ENCODE measurements at places on chromosomes 6 and 20.

- peak; percentile 24 for DNase-seq
These were observed 327.0 kb downstream of the BMP2 start for GRCh38 chr20:7094438-7094997.

GRCh38 chr6:8084586-8084985 is 17.8 kb downstream of the EEF1E1 start:
- DNase-seq, result no peak

DNA sequence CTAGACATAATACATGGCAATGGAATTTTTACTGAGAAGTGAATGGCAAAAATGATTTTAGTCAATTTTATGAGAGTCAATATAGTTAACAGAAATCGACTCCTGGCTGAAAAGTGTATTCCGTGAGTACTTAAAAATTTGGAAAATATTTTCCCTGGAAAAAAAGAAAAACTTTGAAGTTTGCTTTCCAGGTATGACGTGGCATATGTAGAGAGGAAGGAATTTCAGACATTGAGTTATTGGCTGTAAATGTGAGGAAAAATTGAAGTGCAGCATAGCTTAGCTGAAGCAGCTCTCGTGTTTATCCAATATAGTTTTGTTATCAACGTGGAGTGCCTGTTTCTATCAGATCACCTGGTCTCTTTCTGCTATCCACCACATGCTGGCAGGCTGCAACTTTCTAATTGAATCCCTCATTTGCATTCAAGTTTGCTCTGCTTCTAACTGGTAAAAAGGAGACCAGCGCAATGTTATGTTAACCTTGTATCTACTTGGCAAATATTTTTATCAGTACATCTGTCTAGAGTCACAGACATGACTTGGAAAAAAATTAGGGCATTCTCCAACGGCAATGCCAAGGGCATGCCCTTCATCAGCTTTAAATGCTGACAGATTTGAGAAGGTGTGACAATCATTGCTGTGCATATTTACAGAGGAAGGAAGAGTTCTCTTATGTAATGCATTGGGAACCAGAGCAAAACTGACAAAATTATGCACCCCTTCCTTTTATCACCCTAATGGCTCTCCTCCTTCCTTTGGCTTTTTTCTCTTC is 1102.8 kb upstream of the FLRT3 start:
- DNase-seq, result no peak

DNA sequence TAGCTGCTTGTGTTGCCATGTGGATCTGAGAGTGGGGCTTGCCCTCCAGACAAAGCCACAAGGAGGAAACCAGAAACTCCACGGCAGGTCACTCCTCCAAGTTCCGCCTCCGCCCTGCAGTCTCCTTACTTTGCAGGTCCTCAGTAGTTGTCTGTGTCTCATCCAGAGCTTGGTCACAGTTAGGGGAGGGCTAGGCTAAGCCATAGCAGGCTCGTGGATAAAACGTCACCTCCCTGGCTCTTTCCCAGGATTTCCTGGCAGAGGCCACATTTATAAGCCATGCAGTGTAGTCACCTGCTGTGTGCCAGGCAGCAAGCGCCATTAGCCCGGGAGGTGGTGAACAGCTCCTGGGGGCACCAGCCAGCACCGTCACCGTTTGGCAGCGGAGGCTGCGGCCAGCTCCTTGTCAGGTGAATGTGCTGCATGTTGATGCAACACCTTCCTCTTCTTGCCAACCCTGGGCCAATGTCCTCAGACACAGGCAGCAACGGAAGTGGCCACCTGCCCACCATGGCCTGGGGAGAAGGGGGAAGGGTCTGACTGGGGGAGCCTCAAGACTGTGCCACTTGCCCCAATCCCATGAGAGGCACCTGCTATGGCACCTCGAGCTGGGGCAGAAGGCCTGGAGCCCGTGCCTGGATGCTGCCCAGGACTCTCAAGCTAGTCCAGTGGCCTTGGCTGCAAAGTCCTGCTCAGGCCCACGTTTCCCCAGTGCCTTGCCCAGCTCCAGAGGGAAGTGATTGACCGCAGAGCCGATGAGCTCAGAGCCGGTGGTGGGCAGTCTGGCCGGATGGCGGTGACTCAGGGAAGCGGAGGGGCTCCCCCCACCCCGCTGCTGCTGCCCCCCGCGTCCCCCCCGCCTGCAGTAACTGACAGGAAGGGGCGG is 39.0 kb upstream of the SLCO4A1 start:
- DNase-seq, result no peak

GRCh38 chr6:93293872-93294271 is 125.5 kb downstream of the EPHA7 start:
- no peak for DNase-seq

- no peak for DNase-seq
These were observed 8.3 kb downstream of the VEGFA start for GRCh38 chr6:43778131-43778855.

DNA sequence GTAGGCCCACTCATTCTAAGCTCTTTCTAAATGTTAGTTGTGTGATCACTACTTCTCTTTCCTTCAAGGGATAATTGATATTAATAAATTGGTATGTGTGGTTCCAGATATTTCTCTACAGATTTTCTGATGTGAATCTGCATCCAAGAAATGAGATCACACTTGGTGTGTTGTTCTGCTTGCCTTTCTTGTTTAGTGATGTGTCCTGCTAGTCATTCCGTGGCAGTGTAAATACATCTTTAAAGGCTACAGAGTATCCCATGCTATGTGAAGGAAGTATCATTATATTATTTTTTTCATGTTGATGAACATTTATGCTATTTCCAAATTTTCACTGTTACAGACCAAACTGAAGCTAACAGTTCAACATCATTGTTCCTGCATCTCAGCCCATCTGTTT is 13.2 kb downstream of the CDH26 start:
- no peak for DNase-seq

- DNase-seq, result no peak
These were observed 272.3 kb downstream of the KHDRBS2 start for GRCh38 chr6:62013719-62014118.

- no peak for DNase-seq
These were observed 90.5 kb upstream of the MBOAT1 start for GRCh38 chr6:20302702-20303251.

DNA sequence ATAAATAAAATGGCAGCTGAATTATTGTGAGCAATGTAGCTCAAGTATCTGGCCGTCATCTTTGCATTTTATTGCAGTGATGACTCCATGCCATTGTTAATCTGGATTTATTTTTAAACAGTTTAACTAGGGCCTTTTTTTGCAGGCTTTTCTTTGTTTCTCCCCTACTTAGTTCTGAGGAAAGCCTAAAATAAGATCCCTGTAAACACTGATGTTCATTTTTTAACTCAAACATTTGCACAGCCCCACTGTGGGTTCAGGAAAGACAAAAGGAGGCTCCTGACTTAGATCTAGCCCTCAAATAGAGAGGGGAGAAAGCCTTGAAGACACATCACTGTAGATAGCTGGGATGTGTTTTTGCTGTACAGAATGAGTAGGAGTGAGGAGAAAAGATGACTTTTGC is 69.2 kb downstream of the PLEKHG1 start:
- no peak for DNase-seq

GRCh38 chr6:3752531-3753227 is 1.2 kb upstream of the PXDC1 start:
- no peak for DNase-seq

DNA sequence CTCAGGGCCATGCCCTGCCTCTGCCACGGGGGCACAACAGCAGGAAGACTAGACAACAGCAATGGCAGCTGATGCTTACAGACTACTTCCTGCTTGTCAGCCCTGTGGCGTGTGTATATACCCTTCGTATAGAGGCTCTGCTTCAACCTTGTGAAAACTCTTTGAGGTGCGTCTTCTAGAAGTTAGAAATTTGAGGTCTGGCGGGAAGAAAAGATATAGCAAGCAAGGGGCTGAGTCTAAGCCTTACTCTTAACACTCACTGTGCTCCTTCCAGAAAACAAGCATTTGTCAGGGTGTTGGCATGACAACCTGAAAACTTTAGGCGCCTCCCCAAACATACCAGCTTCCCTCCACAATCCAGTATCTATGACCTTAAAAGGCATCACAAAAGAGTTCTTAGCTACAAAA is 33.3 kb downstream of the JPH2 start:
- DNase-seq, result no peak

GRCh38 chr20:31559704-31560093 is 45.4 kb upstream of the ID1 start:
- DNase-seq, result no peak

GRCh38 chr6:156777577-156778453 is 637 bp downstream of the ARID1B start:
- peak; percentile 81 for DNase-seq

- DNase-seq, result no peak
These were observed 79.1 kb upstream of the F13A1 start for GRCh38 chr6:6399568-6399967.

DNA sequence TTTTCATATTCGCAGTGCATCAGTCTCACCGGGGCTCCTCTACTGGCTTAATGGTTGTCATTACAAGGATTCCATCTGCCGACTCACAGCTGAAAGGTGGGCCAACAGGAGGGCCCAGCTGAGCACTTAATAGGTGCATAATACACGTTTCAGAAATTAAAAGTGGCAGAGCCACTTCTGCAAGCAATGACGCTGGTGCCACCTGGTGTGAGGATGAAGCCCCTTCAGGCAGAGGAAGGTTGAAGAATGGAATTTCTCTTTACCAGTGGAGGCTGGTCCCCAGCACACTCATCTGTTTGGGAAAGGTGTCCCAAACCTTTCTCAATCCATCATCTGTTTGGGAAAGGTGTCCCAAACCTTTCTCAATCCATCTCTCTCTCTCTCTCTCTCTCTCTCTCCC is 8.2 kb upstream of the STMND1 start:
- DNase-seq, result no peak

DNA sequence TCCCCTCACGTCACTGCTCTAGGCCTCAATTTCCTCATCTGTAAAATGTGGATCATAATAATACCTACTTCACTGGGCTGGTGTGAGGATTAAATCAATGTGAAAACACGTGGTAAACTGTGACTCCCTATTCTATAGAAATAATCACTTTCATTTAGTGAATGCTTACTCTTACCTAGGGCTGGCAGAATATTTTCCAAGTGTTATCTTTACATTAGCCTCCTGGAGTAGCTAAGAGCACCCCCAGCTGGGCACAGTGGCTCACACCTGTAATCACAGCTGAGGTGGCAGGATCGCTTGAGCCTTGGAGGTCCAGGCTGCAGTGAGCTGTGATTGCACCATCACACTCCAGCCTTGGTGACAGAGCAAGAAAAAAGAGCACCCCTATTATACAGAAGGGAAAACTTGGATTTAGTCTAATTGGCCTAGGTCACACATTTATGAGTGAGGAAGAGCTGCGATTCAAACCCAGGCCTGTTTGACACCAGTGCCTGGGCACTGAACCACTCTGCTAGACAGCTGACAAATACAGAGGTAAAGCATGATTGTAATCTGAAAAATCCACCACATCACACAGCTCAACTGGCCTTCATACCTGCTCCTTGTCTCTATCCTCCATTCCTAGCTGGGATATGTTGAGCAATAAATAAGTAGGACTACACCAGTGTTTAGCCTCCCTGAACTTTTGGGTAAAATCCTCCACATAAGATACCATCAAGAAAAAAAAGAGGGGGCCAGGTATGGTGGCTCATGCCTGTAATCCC is 1.4 kb upstream of the SNTA1 start:
- peak; percentile 38 for DNase-seq

- no peak for DNase-seq
These were observed 672.2 kb downstream of the PRKN start for GRCh38 chr6:162055365-162055764.

DNA sequence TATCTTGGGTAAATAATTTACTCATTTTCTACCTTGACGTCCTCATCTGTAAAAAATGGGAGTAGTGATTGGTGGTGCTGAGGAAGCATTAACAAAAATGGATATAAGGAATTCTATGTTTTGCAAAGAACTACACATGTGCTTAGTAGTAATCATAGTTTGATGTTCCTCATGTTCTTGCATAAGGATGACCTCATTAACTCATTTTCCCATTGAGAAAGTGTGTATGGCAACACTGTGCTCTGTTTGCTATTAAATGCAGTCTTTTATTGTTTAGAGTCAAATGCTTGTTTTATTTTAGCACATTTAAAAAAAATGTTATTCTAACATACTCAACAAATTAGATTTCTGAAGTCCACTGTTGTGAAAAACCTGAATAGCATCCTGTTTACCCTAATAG is 211.2 kb upstream of the RSPO3 start:
- DNase-seq, result no peak

DNA sequence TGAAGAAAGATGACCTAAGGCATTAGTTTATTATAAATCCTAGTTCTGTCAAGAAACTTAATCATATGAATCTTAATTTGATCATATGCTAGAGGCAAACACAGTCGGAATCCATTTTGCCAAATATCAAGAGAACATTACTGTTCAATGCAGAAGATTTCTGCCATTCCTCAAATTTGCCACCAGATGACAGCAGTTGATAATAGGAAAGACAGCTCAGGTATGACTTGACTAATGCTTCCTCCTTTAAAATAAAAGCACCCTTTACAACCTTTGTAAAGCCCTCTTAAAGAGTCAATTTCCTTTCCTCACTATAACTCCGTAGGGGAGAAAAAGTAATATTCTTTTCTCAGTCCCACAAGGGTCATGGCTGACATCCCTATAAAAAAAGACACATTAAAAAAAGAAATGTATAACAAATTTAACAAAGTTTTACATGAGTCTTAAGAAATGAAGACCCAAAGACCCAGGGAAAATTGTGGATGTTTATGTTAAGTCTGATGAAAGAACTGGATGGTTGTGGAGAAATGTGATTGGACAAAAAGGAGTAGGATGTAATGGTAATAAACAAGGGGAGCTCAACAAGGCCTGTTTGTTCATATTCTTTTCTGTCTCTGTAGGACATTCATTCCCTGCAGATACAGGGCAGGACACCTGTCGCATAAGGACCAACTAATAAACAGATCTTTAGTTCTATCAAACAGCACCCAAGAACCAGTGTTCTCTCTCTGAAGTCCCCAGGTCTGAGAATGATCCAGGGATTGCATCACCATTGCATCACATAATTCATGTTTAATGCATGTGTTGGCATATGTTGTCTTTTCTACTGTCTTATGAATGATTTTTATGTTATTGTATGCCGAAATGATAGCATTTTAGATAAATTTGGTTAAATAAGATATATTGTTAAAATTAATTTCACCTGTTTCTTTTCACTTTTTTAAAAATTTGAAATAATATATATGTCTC is 23.0 kb upstream of the IL17A start:
- DNase-seq, result peak; percentile 26

DNA sequence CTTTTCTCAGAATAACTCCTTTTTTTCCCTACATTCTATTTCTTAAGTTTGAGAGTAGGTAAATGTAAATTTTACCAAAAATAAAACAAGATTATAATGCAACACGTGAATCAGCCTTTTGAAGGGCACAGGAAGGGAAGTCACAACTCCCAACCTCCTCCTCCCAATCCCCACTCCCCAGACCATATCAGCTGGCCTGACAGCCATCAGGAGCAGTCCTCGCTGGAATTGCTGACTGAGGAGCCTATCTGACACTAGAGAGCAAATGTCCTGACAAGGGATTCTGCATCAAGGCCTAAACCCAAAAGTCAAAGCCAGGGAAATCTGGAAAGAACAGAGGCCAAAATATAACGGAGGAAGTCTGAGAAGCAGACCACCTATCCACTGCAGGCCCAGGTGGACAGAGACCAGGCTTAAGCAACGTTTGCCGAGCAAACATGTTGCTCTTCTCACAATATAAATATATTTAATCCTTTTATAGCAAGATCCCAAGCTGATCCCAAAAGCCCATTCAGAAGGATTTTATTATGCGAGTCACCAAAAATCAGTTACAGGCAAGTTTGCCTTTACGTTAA is 2.5 kb downstream of the RRAGD start:
- no peak for DNase-seq

GRCh38 chr6:3222506-3223038 is 4.9 kb downstream of the TUBB2B start:
- no peak for DNase-seq

GRCh38 chr6:118501099-118501498 is 47.0 kb upstream of the PLN start:
- DNase-seq, result no peak

All from DND-41 (cell line).